Stimulated activated CD8-positive, alpha-beta memory T cell treated with anti-CD3 and anti-CD28 coated beads, Interleukin-4, amount 100 ng/mL, for 1 hour (primary cell): ENCODE measurements at places on chromosomes 6 and 20.

DNA sequence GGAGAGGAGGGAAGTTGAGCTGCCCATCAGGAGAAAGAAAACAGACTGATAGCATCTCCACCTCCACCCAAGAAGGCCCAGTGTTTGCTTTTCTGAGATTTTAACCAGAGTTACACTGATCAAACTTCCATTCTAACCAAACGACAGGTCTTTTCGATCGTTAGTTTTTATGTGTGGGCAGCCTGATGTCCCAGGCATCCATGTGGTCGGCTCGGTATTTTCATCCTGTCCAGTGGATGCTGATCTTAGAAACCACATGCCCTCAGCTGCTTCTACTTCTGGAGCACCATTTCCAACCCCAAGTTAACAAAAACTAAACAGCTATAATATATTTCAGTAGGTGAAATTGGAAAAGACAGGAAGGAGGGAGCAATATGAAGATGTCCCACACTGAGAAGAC lies 536.8 kb upstream of the JAG1 start:
- DNase-seq, result no peak

GRCh38 chr6:37547564-37548061 lies 47.9 kb upstream of the CCDC167 start:
- no peak for DNase-seq

DNA sequence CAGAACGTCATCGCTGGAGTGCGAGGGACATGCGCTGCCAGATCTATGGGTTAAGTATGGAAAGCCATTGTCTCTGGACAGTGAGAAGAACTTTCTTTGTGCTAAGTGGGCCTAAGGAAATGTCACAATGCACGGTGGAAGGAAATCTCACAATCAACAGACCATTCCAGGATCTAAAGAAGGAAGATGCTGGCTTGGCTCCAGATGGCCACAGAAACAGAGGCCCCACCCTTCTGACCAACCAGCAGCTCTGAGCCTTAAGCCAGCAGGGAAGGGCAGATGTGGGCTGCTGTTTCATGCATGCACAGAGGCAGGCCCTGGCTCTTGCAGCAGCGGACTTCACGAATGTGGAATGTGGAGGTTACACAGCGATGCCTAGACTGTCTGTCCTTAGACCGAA lies 156.3 kb downstream of the SOBP start:
- no peak for DNase-seq

DNA sequence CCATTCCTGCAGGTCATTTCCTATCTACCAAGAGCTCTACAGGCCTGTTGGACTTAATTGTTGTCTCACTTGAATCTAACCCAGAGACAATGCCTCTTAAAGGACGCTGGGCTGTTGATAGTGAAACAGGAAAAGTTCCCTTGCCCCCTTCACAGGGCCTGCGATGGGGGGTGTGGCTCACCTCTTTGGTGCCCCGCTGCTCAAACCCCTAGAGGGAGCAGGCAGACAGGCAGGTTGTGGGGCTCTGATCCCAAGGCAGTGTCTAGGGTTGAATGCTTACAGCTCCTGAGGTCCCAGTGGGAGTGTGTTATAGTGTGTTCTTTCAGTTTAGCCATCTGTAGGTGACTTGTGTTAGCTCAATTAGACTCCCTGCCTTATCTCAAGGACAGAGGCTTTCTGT lies 68.0 kb downstream of the OTOR start:
- DNase-seq, result no peak

DNA sequence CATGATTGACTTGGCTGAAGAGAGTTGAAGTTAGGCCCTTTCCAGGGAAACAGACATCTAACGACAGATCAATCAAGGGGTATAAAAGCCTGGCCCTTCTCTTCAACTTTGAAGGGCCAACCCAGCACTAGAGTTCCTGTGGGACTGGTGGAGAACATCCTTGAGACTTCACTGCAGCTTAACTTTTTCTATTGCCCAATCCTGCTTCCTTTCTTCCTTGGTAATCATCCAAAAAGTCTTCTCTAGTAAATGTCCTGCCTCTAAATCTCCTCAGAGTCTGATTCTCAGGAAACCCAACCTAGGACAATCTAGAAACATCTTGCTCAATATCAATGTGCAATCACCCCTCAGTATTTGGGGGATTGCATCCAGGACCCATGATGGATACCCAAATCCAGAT lies 1.9 kb downstream of the MKKS start:
- DNase-seq, result no peak

DNA sequence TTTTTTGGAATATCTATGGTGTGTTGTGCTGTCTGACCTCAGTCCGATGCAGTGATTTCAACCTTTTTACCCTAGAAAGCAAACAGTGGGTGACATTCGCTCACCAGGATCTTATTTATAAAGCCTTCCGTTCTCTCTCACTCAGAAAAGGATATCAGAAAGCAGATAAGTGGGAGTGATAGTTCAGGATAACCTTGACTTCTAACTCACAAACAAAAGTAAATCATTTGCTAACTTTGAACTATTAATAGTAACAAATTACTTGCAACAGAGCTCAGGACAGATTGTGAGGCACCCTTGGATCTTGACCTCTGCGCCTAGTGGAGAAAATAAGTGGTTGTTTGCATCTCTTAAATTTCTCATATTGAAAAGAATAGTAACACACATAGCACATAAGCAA lies 637.1 kb upstream of the CITED2 start:
- no peak for DNase-seq

- peak; percentile 7 for DNase-seq
Observed at GRCh38 chr6:99330159-99330558, 19.3 kb downstream of the FAXC start.

- no peak for DNase-seq
Observed at GRCh38 chr6:149332602-149333265, 15.2 kb downstream of the TAB2 start.

- no peak for DNase-seq
Observed at GRCh38 chr20:54156522-54156921, 17.3 kb downstream of the CYP24A1 start.

DNA sequence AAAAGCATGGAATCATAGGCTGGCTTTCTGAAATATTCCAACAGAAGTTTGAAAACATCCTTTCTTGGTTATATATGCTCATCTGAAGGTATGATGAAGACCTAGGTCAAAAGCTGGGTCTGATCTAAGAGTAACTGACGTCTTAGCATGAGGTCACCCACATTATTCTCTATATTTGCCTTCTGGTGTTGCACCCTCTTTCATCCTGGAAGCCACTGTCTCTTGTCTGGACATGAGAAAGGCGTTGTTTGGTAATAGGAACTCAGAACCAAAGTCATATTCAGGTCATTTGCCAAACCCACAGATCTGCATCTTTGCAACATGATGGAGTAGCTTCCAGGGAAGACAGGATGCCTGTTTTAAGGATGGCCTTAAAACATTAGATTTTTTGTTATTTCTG lies 17.6 kb downstream of the GABRR1 start:
- no peak for DNase-seq

DNA sequence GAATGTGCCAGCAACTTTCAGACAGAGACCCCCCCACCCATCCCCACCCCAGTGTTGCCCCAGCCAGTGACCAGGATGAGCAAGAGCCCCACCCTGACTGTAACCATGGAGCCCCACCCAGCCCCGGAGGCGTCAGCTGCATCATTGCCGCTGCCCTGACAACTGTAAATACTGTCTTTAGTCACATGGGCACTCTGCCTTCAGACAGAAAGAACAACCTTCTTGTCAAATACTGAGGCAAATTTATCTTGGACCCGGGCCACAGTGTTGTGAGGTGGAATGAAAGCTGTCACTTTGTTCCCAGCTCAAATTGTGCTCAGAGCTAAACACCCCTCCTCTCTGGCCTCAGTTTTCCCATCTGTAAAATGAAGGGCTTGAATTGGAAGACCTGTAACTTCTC lies 23.7 kb downstream of the MOCS3 start:
- DNase-seq, result no peak

GRCh38 chr20:14963262-14963663 lies 625.9 kb upstream of the FLRT3 start:
- DNase-seq, result no peak

- no peak for DNase-seq
Observed at GRCh38 chr6:129368970-129369369, 341.0 kb downstream of the ARHGAP18 start.

DNA sequence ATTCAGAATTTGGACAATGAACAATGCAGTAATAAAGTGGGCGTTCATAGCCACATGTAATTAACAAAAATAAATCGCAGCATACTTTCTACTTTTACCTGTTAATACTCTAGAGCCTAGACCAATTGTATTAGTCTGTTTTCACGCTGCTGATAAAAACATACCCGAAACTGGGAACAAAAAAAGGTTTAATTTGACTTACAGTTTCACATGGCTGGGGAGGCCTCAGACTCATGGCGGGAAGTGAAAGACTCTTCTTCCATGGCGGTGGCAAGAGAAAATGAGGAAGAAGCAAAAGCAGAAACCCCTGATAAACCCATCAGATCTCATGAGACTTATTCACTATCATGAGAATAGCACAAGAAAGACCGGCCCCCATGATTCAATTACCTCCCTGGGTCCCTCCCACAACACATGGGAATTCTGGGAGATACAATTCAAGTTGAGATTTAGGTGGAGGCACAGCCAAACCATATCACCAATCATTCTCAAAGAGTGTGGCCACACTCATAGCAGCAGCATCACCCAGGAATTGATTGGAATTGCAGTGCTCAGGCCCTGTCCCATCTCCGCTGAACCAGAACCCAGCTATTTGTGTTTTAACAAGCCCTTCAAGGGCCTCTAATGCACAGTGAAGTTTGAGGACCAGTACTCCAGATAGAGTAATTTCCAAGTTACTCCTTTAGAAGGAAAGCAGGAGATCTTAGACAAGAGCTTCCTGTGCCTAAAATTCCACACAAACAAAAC lies 650.0 kb downstream of the KIF16B start:
- no peak for DNase-seq

DNA sequence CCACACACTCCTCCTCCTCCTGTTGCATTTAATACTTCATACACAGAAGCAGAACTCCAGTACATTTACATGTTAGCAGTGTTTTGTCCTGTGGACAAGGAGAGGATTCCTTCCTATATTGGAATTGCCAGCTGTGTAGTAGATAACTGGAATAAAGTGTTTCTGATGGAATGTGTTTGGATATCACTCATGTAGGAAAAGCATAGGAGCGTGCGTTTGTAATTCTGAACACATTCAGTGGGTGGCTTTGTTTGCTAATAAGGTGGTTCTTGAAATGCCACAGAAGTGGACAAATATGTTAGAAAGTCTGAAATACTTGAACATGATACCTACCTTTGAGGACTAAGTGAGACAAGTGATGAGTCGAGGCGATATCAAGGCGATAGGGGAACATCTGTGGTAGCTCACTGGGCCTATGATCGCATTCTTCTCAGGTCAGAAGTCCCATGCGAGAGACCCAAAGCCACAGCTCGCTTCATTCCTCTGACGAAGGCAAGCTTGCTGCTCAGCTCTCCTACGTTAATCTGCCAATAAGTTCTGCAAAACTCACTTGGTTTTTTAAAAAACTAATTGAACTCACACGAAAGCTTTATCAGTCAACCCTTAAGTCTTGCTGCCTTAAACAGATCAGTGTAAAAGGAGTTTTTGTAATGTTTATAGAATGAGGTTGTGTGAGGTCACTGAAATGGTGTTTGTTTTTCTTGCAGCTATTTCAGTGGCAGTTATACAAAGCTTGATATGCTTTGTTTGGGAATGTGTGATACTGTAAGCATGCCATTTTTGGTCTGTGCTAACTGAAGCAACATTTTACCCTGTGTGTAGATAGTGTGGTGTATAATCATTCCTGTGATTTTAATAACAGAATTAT lies 159.9 kb downstream of the SOX4 start:
- DNase-seq, result no peak

DNA sequence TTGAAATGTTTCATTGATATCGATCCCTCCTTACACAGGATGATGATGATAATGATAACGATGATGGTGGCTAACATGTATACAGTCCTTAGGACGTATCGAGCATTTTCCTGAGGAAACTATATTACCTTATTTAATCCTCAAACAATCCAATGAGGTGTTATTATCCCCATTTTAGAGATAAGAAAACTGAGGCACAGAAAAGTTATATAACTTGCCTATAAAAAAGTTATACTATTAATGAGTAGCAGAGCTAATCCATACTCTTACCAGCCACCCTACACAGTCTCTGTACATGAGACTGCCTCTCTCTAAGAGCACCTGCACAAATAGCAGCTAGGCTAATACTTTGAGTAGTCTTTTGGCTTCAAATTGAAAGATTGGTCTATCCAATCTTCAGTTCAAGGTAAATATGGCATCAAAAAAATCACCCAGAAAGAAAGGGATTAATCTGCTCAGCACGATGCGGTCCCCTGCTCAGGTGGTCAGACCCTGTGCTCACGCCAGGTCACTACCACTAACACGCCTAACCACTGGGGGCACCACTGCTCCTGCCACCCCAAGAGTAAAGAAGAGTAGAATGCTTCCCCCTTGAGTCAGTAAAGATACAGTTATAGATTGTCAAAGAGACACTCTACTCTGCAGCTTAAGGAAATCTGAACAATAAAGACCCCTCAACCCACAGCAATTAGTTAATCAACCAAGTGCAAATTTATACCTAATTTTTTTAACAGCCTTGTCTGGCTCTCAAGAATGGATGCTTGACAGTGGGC lies 15.0 kb downstream of the GABBR1 start:
- DNase-seq, result no peak

DNA sequence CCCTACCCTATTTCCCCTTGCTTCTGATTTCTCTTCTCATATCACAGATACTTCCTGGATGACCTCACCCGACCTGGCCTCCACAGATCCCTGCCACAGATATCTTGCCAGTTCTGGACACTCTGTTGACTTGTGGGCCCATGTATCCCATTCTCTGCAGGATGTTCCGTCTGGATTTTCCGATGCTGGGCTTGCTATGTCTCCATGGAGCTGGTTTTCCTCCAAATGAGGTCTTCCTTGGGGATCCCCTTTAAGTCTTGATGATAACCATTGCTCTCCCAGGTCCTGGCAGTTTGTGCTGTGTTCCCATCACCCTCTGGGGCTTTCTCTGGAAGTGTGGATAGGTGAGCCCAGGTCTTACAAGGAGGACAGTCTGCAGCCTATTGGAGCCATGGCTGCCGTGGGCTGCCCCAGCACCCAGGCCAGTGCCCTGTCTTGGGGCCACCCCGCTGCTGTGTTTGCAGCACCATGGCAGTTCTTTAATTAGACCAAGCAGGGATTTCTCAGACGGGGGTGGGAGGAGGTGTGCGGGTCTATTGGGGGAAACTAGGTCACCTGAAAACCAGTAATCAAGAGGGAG lies 23.9 kb downstream of the PPP1R16B start:
- DNase-seq, result no peak

GRCh38 chr20:35273449-35274171 lies 4.3 kb downstream of the MMP24OS start:
- no peak for DNase-seq

- DNase-seq, result no peak
Observed at GRCh38 chr6:42959917-42960242, 674 bp upstream of the GNMT start.

DNA sequence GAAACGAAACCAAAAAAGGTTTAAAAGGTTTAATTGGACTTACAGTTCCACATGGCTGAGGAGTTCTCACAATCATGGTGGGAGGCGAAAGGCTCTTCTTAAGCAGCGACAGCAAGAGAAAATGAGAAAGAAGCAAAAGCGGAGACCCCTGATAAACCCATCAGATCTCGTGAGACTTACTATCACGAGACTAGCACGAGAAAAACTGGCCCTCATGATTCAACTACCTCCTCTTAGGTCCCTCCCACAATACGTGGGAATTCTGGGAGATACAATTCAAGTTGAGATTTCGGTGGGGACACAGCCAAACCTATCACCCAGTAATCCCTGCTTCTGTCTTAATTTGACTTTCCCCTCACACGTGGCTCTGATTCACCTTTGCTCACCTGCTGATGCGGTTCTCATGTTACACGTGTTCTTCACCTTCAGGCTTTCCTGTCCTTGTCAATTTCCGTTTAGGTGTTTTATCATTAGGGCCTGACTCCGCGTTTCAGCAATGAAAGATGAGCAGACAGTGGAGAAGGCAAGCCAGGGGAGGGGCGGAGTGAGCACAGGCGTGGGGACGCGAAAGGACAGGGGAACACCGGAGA lies 57.1 kb downstream of the AGPAT4 start:
- DNase-seq, result no peak
